ENCODE measurements at places on chromosomes 1 and 21. TPM values are rescaled to one million over a fixed set of nuclear protein-coding genes. Genes with fewer than 3 reads are reported as not detected.

The LHX8 gene
- total RNA-seq, result not detected

The ATAD3C gene
- total RNA-seq, result 0.62 TPM

- no peak for DNase-seq
Observed at GRCh38 chr21:45390121-45390751, 14.7 kb upstream of the COL18A1 start.

DNA sequence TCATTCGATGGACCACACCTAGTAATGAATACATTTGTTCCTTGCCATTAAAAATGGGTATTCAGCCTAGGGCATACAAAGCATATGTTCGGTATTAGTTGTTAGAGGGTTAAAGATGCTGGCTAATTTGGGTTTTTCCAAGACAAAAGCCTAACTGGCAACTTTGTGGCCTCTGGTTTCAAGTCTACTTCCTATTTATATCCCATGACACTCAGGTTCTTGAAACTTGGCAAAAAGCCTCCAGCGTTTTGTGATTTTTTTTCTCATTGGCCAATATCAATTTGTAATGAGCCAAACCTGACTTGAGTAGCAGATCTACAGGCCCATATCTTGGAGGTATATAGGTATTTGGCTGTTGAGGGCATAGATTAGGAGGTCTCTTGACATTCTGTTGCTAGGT, 75.3 kb downstream of the C1orf21 start:
- DNase-seq, result no peak

Data from activated T-helper 2 cell treated with anti-CD3 and anti-CD28 coated beads, Interferon-gamma antibody, Interleukin-2, Interleukin-4, amounts not matched to agents 10 μg/mL and 5 μg/mL and 100 μg/mL, durations not matched to agents 14 hours and 24 hours and 36 hours (primary cell).